SHP77 (cell line): ENCODE measurements at places on chromosomes 1 and 21.

GRCh38 chr1:112021263-112021662 is 31.8 kb upstream of the KCND3 start:
- no peak for DNase-seq

GRCh38 chr1:211739671-211740411 is 64.4 kb upstream of the NEK2 start:
- DNase-seq = no peak

DNA sequence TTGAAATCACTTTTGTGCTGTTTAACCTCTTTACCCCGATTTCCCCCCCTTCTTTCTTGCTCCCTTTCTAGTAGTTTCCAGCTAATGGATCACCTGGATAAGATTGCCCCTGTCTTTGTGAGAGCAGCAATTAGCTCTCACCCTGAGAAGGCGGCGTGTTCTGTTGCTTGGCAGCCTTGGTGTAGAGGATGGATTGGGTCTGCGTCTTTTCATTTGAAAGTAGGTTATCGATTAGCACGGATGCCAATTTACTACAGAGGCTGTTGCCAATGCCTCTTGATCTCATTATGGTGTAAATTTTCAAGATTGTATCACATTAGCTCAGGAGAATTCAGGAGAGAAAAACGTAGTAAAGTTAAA is 26.4 kb downstream of the KIF26B start:
- DNase-seq = no peak

GRCh38 chr1:164558461-164559341 is at the start of gene PBX1:
TSS of gene PBX1 (plus strand) at chr1:164559184.
- DNase-seq = peak; percentile 97

DNA sequence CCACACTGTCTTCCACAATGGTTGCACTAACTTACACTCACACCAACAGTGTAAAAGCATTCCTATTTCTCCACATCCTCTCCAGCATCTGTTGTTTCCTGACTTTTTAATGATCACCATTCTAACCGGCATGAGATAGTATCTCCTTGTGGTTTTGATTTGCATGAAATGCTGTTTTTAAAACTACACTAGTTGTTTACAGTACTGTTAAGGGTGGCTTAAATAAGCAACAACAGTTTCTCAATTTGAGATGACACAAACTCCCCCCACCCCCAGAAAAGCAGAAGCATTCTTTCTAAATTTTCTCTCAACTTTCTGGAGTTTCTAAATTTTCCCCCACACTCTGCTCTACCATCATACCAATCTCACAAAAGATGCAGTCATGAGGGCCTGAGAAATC is 7.1 kb upstream of the SLAMF7 start:
- no peak for DNase-seq

GRCh38 chr1:163202833-163203451 is at the start of gene RGS5:
TSS of gene RGS5 (minus strand) at chr1:163202916. CDS start at chr1:163202835, 81 bp downstream.
- no peak for DNase-seq

DNA sequence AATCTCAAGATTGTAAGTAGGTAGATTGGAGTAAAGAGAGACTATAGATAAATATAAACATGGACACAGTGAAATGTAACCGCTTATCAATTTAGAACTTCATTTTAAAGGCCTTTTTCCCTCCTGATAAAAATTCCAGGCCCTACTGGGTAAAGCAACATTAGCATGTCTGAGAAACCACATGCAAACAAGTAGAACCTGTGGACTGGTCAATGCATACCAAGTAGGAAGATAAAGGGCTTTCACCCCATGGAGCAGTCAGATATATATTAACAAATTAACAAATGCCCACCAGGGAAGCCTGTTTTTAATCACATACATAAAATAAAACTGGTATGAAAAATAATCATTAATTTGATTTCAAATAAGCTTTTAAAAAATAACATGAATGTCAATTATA is 8.1 kb downstream of the DPH5 start:
- DNase-seq = no peak

GRCh38 chr1:192463661-192464060 is 111.9 kb upstream of the RGS1 start:
- no peak for DNase-seq

- DNase-seq = peak; percentile 38
Measured at GRCh38 chr1:43367026-43367903, 546 bp downstream of the ELOVL1 start.

GRCh38 chr1:154735061-154735803 is 127.2 kb upstream of the ADAR start:
- no peak for DNase-seq

GRCh38 chr1:232687304-232687703 is 57.4 kb upstream of the SIPA1L2 start:
- no peak for DNase-seq

DNA sequence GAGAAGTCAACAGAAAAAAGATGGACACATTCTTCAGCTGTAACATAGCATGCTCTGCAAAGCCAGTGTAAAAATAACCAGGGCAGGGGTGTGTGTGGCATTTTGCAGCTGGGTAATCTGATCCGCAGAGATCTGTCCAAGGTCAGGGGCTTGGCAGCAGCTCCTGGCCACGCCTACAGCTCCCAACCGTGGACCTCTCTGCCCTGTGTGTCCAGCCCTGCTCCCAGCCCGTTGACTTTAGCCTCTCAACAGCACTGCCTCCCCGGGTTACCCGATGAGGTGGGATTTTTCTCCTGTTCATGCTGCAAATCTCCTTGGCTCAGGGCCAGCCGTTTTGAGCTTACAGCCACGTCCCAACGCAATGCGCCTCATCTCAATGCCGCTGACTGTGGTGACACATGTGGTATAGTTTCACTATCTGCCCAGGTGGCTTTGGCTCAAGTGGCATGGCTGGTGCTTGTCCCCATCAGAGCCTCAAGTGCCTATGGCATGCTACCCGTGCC is 68.1 kb downstream of the VWA5B1 start:
- DNase-seq = peak; percentile 67
